NCI-H2107 (cell line): ENCODE measurements at places on chromosomes 2 and 18.
A peak's percentile ranks its signal among the peaks of the same experiment; 100 is the strongest.

DNA sequence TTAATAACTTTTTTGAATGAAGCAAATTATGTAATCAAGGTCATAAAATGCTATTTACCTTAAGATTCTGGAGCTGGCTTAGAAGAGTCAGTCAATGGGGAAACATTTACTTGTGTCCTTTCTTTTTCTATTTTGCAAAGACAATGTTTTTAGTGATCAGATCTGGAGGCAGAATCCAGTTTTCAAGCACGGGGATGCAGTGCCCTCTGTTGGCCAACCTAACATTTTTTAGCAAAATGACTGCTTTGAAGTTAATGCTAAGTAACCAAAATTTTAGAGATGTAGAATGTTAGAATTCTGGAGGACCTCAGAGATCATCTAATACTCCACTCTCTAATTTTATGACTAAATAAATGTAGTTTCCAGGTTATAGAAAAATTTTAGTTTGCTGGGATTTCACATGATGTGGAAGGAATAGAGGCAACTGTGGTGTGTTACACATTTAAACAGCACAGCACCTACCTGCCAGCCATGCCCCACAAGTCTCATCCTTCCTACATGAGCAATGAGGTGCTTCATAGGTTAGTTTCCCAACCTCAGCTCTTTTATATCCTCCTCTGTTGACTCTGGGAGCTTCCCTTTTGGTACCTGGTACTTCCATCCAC, 23.6 kb upstream of the SLC9A4 start:
- DNase-seq: no peak

DNA sequence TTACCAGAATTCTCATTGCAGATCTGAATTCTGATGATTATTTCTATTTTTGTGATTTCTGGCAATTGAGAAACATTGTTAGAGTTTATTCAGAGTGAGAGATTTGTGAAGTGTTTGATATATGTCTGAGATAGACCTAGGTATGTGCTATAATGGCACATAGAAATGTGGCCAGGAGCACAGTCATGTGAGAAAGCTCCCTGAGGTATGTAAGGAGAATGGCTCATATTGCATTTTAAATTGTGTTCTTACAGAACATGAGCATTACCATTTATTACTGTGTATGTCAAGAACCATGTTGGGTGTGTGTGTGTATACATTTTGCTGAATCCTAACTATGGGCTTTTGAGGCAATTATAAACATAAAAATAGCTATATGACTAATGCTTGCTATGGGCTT, 101.2 kb downstream of the RAPGEF4 start:
- DNase-seq: no peak

DNA sequence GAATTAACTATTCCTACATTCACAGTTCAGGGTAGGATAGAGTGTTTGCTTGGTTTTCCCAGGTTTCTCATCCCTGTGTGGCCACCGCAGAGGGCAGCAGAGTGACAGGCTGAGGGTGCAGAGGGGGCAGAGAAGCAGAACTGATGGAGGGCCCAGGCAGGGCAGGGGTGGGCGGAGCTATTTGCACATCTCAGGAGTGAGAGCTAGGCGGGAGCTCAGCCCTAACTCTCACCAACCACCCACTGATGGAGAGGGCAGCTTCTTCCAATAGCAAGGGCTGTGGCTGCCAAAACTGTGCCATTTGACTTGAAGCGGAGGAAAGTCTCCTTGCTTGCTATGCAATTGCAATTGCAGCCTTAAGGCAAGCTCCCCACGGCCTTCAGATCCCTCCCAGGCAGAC, 12.0 kb upstream of the DARS1 start:
- peak; percentile 9 for DNase-seq

- DNase-seq: no peak
These were observed 781.4 kb upstream of the GYPC start for GRCh38 chr2:125874564-125874963.

- DNase-seq: no peak
These were observed 866 bp downstream of the CRIM1 start for GRCh38 chr2:36356298-36356989.

DNA sequence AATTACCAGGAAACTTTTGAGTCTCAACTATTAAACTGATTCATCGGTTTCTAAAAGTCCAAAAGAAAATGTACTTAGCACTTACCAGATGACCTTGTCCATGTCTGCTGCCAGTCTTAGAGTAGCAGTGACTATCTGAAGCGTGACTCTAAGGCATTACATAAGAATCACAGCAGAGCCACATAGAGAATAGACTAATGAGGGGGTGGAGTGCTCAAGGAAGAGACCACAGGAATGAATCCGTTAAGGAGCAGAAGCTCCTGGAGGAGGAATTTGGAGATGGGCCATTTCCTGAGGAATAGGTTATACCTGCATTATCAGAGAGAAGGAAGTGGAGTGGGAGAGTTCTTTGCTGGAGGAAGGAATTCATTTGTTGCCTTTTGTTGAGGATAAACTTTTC, 116.0 kb downstream of the MAP3K20 start:
- DNase-seq: no peak

DNA sequence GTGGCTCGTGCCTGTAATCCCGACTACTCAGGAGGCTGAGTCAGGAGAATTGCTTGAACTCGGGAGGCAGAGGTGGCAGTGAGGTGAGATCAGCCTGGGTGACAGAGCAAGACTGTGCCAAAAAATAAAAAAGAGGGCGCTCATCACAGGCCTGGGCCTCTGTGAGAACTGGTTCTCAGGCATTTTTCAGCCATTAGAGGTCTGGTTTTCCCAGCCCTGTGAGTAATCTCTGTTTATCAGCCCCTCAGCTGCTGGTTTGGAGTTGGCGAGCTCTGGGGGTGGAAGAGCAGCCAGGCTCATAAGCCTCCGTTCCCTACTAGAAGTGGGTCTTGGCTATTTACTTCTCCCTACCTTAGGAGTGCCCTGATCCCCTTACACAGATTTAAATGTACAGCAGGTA, 53.1 kb downstream of the CHRNA1 start:
- no peak for DNase-seq

DNA sequence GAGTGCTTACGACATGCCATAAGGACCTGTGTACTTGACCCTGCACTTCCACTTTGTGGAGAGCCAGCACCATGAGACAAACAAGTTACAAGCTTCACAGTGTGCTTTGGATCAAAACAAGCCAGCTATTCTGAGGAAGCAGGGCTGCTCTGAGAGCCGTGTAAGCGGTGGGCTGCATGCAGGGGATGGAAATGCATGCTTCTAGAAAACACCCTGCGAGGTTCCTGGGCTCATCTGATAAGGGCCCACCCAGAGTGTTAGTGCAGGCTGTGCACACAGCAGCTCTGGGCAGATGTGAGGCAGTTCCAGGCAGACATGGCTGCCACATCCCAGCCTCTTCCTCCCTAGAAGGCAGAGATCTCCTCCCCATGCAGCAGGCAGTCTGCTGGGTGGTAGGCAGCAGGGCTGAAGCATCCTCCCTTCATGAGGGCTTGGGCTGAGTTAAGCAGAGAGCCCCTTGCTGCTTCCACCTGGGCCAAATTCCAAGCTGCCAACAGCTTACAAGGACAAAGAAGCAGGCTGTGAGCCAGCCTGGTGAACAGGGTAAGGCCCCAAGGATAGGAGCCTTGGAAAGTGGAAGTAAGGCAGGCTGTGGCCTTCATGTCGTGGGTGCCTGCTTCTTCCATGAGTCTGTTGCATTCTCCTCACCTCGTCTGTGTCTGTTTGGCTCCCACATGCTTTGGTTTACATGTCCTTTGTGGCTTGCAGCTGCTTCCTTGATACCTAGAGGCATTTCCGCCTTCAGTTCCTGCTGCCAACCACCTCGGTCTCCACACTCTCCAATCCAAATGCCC, 7.7 kb downstream of the PSD4 start:
- no peak for DNase-seq

DNA sequence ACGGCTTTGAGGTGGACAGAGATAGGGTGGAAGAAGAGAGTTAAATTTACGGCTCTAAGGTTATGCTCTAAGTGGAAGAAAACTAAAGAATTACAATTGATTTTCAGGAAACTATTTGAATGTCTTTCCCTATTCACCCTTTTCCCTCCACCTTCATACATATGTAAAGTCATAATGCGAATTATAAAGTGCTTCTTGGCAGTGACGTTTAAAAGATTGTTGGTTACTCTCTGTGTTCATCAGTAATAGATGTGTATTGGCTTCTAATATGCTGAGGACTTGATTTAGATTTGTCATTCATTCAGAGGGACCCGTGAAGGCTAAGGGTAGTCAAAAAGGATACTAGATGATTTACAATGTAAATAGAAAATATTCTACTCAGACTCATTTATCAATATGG, 63.9 kb downstream of the ARHGAP28 start:
- DNase-seq: no peak

DNA sequence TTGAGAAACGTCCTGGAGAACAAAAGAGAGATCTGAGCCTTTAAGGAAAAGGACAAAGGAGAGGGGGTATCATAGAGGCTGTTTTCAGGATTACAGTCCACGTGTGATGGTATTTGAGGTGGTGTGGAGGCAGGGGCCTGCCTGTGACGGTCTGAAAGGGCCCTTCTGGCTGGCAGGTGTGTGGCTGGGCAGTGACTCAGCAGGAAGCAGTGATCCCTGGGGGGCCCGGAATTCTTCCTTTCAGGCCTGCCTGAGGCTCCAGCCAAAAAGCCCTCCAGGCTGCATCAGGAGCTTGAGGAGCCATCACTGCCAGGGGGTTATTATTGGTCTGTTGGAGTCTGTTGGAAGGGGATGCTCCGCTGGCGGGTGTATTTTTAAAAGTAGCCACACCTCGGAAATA, 97.2 kb upstream of the TMEM18 start:
- DNase-seq: no peak

DNA sequence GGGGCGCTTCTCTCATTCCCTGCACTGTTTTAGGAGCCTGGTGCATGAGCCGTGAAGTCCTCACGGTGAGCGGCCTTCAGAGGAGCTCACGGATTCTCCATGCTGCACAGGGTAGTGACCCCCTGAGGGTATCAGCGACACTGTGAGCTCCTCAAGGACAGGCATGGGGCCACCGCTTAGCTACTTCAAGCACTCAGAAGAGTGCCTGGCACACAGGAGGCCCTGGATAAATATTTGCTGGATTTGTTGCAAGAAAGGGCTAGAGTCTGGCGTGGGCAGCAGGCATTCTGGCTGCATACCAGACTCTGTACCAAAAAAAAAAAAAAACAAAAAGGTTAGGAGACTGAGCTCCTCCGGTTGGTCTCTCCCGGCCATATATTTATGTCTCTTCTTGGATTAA, 5.7 kb upstream of the MBP start:
- DNase-seq: no peak

DNA sequence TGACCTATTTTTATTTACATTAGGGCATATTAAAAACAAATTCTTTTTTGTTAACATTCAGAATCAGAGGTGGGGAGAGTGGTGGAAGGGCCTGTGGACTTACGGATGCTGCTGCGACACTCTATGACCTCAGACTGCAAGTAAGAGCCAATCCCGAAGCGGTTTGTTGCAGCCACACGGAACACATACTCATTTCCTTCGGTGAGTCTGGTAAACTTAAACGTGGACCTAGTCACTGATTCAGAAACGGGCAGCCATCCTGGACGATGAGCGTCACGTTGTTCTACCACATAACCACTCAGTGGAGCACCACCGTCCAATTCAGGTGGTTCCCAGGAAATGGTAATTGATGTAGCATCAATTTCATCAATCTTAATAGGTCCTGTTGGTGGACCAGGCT, 61.9 kb downstream of the PLEKHA3 start:
- DNase-seq: no peak

DNA sequence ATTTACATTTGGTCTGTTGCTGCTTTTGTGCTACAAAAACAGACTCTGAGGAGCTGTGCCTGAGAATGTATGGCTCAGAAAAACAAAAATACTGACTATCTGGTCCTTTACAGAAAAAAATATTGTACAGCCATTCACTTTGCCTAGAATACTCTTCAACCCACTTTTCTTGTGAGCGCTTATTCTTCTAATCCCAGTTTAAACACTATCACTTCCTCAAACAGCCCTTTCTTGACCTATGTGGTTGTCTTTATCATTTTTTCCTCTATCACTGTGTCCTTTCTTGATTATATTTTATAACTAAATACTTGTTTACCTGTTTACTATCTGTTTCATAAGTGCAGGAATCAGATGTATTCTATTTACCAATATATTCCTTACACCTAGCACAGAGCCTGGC, 33.5 kb downstream of the CUL3 start:
- no peak for DNase-seq

DNA sequence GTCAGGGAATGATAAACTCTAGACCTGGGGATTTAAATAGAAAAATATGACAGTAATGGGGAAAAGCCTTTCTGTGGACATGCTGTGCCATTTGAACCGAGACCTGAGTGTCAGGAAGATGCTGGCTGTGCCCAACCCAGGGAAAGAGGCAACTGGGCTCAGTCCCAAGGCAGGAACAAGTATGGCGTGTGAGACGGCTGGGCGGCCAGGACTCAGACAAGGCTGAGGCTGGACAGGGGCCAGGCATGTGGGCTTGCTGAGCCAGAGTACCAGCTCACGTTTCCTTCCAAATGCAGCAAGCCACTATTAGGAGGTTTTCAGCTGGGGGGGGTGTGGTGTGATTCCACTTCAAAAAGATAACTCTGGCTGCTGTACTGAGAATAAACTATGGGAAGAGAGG, 92.4 kb downstream of the INPP5D start:
- no peak for DNase-seq

DNA sequence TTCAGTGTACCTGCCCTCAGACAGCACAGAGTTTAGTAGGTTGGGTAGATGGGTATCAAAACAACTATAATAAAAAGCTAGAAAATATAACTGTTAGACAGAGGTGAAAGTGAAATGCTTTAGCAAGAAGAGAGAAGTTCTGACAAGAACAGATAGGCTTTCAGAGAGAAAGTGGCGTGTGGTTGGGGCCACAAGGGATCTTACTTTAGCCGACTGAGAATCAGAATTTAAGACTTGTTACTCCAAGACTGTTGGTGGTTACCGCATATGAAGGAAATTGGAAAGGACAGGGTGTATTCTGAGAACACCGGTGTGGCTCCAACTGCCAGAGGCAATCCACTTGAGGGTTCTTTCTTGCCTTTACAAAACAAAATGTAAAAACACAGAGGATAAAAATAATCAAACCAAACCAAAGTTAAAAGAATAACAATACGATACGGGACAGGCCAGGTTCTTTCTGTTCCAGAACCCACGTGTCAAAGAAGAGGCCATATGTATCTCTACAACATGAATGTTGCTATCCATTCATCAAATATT, 44.4 kb upstream of the AGPS start:
- DNase-seq: no peak

DNA sequence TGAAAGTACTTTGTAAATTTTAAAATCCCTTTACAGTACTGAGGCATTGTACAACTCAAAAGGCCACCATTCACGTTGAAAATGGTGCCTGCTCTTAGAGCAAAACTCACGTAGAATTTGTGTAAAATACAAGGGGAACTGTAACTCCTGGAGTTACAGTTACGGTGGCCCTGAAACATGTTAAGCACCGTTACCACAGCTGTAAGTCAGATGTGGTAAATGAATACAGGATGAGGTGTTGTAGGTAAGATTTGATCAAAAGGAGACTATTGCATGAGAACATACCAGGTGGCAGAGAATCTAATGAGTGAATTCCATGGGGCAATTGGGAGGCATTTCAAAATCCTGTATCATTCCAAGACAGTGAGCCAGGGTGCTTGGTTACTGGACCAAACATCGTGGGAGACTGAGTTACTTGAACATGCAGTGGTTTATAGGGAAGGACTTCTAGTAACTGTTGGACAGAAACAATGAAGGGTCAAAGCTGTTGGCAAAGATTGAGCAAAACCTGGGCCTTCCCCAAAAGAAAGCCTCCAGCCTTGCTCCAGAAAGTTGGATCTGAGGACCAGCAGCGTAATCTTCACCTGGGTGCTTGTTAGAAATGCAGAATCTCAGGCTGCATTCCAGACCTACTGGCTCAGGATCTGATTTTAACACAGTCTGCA, 535.8 kb upstream of the POU3F3 start:
- DNase-seq: no peak

GRCh38 chr2:3968736-3969135, 265.4 kb downstream of the DCDC2C start:
- no peak for DNase-seq
